ENCODE measurements at places on chromosomes 7 and 10.

- no peak for DNase-seq
These were observed 81.1 kb upstream of the FZD1 start for GRCh38 chr7:91182819-91183764.

GRCh38 chr10:60394446-60394845, 4.8 kb upstream of the ANK3 start:
- no peak for DNase-seq

DNA sequence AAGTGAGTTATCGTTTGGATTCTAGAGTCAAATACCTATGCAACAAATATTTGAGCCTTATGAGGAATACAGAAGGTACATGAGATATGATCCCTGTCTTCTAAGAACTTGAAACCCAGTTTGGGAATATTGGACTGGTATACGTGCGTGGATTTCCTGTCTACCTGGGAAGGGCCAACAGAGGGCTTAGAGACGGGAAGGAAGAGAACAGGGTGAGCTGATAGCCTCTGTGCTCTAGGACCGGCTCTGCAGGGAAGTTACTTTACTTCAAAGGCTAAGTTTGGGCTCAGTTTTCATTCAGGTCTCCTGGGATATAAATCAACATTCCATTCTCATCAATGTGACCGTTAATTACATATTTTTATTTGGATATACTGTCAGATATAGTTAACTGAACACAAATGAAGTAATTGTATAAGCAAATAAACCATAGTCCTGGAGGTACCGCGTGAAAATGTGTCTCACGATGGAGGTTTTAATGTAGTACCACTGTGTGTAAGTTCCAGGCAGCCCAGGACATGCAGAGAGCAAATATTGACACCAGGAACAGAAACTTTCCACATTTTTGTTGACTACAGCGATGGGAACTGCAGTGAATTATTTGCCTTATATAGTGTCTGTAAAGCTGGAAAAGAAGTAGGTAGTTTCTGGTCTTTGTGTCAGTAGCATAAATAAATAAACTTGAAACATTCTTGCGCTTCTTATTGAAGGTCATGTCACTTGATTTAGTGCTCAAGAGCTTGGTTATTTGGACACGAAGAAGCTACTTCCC, 8.6 kb downstream of the CHST12 start:
- no peak for DNase-seq

DNA sequence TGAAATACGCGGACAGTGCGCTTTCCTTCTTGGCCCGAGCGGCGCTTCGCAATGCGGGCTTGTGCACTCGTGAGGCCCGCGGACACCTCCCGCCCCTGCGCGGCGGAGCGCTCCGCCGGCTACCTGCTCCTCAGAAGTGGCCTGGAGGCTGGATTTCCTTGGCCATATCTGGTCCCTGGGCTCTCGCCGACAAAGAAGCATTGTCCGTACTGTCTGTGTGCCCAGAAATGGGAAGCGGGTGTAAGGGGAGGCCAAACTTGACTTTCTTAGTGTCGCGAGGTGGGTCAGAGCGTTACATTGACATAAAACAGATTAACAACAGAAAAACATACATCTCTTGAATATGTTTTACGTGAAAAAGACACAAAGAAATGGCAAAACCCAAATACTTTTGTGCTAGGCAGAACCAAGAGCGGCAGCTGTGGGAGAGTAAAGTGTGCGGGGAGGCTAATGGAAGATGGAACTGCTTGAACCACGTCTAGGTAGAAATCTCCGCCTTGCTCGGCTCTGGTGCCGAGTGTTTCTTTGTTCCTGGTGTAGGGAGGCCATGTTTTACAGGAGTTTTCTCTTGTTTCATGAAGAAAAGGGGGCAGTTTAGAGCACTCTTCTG, 1.4 kb downstream of the LANCL2 start:
- peak; percentile 67 for DNase-seq

DNA sequence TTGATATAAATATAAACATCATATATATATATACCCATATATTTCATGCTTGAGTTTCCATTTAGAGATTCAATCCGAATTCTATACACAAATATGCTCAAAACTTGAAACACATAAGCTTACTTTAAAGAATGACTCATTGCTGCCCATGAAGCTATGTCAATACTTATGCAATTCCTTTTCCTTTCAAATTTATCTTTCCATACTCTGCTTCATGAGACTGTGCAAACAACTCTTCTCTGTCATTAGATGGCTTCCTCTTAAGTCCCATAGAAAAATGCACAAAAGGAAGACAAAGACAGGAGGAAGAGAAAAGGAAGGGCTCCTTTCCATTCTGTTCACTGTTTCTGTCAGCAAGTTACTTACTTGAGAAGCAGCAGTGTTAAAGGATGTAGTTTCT, 895.7 kb upstream of the SORCS1 start:
- no peak for DNase-seq

DNA sequence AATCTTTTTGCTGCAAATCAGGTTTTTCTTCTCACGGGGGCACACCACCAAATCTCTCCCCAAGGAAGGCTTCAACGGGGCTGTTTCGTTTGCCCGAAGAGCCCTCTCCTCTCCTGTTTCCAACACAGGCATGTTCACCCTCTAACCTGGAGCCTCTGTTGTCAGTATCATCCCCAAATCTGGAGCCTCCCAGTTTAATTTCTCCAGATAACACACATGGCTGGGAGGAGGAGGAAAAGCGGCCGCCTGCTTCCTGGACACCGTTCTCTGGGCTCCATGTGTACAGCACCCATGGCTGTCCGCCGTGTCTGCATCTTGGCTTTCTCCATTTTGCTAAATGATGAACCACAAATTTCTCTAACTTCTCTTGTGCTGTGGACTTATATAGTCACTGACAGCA, 214.5 kb downstream of the DIP2C start:
- no peak for DNase-seq

DNA sequence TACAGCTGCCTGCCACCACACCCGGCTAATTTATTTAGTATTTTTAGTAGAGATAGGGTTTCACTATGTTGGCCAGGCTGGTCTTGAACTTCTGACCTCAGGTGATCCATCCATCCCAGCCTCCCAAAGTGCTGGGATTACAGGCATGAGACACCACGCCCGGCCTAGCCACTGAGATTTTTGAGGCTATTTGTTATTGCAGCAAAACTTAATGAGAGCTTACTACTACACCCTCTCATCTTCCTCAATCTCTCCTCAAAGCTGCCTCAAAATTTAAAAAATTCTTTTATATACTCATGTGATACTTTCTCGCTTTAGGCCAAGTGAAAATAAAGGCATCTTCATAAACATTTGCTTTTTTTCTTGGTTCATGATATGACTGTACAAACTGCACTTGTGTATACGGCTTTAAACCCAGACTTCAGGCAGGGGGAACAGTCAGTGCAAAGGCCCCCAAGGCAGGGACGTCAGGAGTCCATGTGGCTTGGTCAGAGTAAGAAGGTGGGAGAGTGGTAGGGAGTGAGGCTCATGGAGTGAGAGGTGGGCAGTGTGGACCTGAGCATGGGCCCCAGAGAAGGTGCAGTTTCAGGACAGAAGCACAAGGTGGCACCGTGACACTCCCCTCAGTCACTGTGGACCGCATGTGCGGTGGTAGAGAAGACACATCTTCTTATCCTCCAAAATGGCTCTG, 55.5 kb downstream of the SYPL1 start:
- DNase-seq, result peak; percentile 87

DNA sequence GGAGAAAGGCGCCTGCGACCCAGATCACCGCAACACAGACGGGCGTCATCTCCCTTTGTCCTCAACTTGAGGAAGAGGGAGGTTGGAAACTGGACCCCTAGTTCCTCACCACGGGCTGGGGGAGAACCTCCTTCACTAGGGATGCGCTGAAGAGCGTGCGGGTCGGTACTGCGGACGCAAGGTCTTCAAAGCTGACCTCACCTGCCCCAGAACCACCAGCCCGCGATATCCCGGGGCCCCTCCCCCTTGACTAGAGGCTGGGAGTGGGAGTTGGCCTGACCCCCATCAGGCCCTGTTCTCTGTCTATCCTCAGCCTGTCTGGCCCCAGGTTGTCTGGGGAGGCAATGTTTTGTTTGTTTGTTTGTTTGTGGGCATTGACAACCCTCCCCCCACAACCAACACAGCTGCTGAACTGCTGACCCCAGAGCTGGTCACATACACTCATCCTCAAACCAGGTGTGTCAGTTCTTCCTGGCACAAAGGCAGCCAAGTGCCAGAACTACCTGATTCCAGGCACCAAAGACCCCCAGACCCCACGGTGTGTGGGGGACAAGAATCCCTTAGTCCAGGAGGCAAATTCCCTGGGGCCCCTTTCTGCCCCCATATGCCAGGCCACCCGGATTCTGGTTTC, 2.9 kb downstream of the NPM3 start:
- no peak for DNase-seq

DNA sequence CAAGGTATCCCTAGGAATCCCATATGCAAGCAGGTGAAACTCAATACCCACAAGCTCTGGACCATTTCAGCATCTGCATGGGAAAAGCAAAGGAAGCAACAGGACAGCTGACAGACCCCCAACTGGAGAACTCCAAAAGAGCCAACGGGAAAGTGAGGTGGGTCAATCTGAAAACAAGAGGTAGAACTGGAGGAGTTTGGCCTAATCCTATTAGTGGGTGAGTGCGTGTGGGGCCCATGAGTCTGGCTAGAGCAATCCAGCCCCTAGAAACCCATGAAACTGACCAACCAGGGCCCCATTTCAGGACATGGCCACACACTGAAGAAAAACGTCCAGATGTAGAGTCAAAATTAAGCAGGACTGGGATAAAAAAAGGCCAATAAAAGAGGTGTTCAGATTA, 26.6 kb upstream of the WNT8B start:
- no peak for DNase-seq

GRCh38 chr10:129887986-129888783, 75.9 kb downstream of the EBF3 start:
- no peak for DNase-seq

DNA sequence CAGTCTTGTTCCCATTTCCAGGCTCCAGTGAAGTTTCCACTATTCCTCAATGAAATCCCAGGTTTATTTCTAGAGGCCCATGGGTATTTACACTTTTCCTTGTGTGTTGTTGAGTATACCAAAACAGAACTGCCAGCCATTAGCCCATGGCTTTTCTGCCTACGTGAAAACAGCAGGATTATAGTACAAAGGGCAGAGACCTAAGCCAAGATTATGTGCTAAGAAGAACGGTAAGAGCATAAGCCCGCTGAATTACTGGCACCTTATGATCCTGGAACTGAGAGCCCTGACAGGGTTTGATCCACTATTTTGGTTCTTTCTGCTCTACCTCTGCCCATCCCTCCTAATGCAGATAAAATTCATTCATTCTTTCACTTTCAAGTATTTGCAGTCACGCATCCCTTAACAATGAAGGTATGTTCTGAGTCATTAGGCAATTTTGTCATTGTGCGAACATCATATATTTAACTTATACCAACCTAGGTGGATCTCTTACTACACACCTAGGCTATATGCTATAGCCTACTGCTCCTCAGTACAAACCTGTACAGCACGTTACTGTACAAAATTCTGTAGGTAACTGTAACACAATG, 16.0 kb downstream of the SEMA3C start:
- DNase-seq, result no peak

DNA sequence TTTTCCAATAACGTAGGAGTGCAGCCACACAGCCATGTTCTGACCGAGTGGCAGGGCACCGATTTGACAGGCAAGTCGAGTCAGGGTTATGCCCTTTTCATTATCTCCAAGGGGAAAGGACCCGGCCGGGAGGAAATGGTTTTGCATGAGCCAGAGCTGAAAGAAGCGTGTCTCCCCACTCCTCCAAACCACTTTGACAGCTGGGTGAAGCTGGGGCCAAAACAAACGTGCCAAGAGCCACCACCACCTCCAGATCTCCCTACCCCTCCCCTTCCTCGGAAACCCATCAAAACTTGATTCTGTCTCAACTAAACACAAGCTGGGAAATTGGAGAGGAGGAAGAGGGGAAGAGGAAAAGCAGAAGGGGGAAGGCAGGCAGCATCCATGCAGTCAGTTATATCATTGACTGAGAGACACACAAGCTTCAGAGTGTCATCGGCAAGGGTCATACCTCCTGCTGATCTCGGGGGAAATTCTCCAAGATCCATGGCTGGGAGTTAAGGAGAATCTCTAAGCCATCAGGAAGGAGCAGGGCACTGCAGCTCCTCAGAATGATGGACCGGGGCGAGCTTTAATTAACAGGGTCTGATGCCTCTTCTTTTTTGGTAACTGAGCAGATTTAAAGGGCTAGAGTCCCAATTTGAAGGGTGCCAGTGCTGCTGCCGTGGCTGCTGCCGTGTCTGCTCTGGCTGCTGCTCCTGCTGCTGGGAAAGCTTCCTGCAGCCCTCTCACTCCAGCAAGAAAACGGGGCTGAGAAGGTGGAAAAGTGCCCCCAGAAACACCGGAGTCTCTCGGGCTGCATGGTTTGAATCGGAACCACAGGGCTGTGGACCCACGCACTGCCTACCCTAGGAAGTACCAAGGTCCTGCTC, 34.7 kb upstream of the CALN1 start:
- no peak for DNase-seq

GRCh38 chr10:23258516-23258915, 66.4 kb downstream of the PTF1A start:
- no peak for DNase-seq

GRCh38 chr7:106717254-106717954, 56.4 kb upstream of the CCDC71L start:
- no peak for DNase-seq

DNA sequence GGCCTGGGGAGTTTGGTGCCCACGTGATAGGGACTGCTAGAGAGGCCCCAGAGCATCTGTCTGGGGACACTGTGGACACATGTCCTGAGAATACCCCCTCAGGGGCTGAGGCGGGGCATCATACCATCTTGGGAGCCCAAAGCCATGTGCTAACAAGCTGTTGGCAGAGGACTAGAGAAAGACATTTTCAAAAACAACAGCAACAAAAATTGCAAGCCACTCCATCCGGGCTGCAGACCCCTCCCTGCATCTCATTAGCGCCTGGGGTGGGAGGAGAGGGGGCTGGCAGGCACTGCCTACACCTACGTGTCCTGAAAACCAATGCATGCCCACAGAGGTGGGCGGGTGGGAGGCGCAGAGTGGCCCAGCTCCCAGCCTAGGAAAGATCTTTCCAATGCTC, 507.4 kb upstream of the PODXL start:
- no peak for DNase-seq

- no peak for DNase-seq
These were observed 25.3 kb upstream of the CUX1 start for GRCh38 chr7:101792051-101792681.

DNA sequence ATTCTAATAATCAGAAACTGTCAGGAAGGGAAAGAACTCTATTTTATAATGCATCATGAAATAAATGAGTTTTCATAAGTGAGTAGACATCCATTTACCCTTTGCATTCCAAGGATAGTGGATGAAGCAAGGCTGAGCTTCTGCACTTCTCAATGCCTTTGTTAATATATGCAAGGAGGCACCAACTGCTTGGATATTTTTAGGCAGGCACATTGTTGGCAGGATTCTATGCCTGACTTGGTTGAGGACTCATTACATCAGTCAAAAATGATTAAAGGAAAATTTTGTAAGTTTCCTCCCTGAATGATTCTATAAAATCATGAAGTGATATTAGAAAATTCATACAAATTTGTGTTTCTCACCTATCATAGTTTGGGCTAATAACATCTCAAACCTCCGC, 612.2 kb upstream of the POM121L12 start:
- no peak for DNase-seq
